ENCODE measurements at places on chromosomes 11 and 22. TPM values are rescaled to one million over a fixed set of nuclear protein-coding genes. Genes with fewer than 3 reads are reported as not detected.
A peak's percentile ranks its signal among the peaks of the same experiment; 100 is the strongest.

- no peak overlapping the region for H3K4me3 ChIP-seq
Observed at GRCh38 chr11:60367009-60367408, 11.3 kb upstream of the MS4A7 start.

The F2 gene
- polyA plus RNA-seq = not detected

GRCh38 chr11:35337136-35337913, 82.0 kb downstream of the SLC1A2 start:
- no peak overlapping the region for H3K4me3 ChIP-seq
- peaks cover 16% of the 10 kb centered on the region for H3K4me1 ChIP-seq
- H3K36me3 ChIP-seq = no peaks in the 10 kb centered on the region
- H3K27ac ChIP-seq = no peak overlapping the region
- H3K27me3 ChIP-seq = no peaks in the 10 kb centered on the region
- DNase-seq = no peak

The OR2AG1 gene
- polyA plus RNA-seq = not detected

The HEPN1 gene
- not detected for polyA plus RNA-seq

GRCh38 chr11:80621871-80622270, 1181.0 kb upstream of the TENM4 start:
- H3K36me3 ChIP-seq = no peaks in the 10 kb centered on the region
- H3K27ac ChIP-seq = no peak overlapping the region

- no peaks in the 10 kb centered on the region for H3K27me3 ChIP-seq
- peaks cover 24% of the 10 kb centered on the region for H3K4me1 ChIP-seq
- H3K4me3 ChIP-seq = no peak overlapping the region
- H3K36me3 ChIP-seq = no peaks in the 10 kb centered on the region
- DNase-seq = no peak
- no peak overlapping the region for H3K27ac ChIP-seq
Observed at GRCh38 chr11:2471048-2471803, 26.4 kb downstream of the KCNQ1 start.

The POU2AF3 gene
- not detected for polyA plus RNA-seq

- H3K27me3 ChIP-seq = no peaks in the 10 kb centered on the region
- H3K4me3 ChIP-seq = no peak overlapping the region
- peaks cover 15% of the 10 kb centered on the region for H3K4me1 ChIP-seq
- no peaks in the 10 kb centered on the region for H3K36me3 ChIP-seq
- no peak overlapping the region for H3K27ac ChIP-seq
Observed at GRCh38 chr11:45150943-45151342, 4.5 kb downstream of the PRDM11 start.

The CEND1 gene
- polyA plus RNA-seq = not detected

- H3K4me1 ChIP-seq = no peaks in the 10 kb centered on the region
- H3K36me3 ChIP-seq = no peaks in the 10 kb centered on the region
- no peak overlapping the region for H3K4me3 ChIP-seq
- DNase-seq = no peak
Observed at GRCh38 chr11:10606536-10607208, 38.2 kb upstream of the LYVE1 start.

- no peak for DNase-seq
- no peak overlapping the region for H3K4me3 ChIP-seq
- H3K36me3 ChIP-seq = no peaks in the 10 kb centered on the region
- no peaks in the 10 kb centered on the region for H3K4me1 ChIP-seq
- H3K27me3 ChIP-seq = no peaks in the 10 kb centered on the region
Observed at GRCh38 chr11:110984147-110984546, 261.4 kb upstream of the POU2AF2 start.

- H3K27me3 ChIP-seq = no peaks in the 10 kb centered on the region
- H3K4me3 ChIP-seq = no peak overlapping the region
- DNase-seq = no peak
- H3K27ac ChIP-seq = no peak overlapping the region
- no peaks in the 10 kb centered on the region for H3K36me3 ChIP-seq
- H3K4me1 ChIP-seq = no peaks in the 10 kb centered on the region
Observed at GRCh38 chr11:27839226-27839913, 139.1 kb upstream of the BDNF start.

DNA sequence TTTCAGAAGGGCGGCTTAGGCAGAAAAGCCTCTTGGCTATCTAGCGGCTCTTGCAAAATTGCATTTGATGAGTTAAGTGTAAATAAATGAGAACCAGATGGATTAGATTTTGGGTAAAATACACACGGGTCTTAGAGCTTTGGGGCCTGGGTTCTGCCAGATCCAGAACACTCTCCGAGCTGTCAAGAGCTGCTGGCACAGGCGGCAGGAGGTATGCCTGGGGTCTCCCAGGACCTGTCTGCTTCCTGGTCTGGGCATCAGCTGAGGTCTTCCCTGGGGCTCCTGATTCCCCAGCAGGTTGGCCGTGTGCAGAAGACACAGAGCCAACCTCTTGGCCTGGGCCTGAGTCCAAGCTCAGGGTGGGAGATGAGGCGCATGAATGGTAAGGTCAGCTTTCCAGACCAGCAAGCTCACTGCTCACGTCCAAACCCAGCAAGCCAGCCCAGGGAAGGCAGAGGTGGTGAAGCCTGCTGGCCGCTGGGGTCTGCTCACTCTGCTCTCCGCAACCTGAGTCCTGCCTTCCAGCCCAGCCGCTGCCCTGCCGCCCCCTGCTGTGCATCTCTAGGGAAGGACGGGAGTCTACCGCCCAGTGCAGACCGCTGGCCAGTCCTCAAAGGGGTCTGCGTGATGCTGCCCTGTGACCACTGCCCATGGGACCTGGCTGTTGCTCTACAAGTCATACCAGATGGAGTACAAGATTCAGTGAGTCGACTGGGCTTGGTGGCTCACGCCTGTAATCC, 44.9 kb downstream of the SCUBE1 start:
- H3K27me3 ChIP-seq = no peaks in the 10 kb centered on the region
- no peak overlapping the region for H3K4me3 ChIP-seq
- DNase-seq = no peak
- H3K27ac ChIP-seq = no peak overlapping the region
- no peaks in the 10 kb centered on the region for H3K36me3 ChIP-seq

The SLC17A6 gene
- polyA plus RNA-seq = not detected

- H3K27ac ChIP-seq = no peak overlapping the region
- H3K36me3 ChIP-seq = no peaks in the 10 kb centered on the region
- H3K4me3 ChIP-seq = no peak overlapping the region
- DNase-seq = no peak
- no peaks in the 10 kb centered on the region for H3K4me1 ChIP-seq
- H3K27me3 ChIP-seq = no peaks in the 10 kb centered on the region
Observed at GRCh38 chr11:15276621-15277020, 161.9 kb downstream of the INSC start.

The SYT13 gene
- polyA plus RNA-seq = not detected

The NRIP3 gene
- 0.99 TPM for polyA plus RNA-seq

The CCDC81 gene
- polyA plus RNA-seq = 0.20 TPM

The OR5B21 gene
- polyA plus RNA-seq = not detected

The BAIAP2L2 gene
- polyA plus RNA-seq = not detected

The MS4A3 gene
- polyA plus RNA-seq = not detected

DNA sequence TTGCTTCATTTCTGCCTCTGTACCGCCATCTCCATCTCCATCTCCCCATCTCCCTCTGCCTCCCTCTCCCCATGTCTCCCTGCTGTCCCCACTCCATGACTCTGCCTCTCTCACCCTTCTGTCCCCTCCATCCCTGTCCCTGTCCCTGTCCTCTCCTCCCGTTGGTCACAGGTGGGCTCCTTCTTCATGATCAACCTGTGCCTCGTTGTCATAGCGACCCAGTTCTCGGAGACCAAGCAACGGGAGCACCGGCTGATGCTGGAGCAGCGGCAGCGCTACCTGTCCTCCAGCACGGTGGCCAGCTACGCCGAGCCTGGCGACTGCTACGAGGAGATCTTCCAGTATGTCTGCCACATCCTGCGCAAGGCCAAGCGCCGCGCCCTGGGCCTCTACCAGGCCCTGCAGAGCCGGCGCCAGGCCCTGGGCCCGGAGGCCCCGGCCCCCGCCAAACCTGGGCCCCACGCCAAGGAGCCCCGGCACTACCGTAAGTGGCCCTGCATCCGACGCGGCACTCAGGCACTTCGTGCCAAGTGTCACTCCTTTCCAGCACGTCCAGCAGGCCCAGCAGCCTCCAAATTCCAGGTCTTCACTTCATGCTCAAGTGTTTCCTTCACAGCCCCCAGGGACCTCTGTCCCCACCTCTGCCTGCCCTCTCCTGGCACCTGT, 76.0 kb downstream of the CACNA1I start:
- no peaks in the 10 kb centered on the region for H3K4me1 ChIP-seq
- no peaks in the 10 kb centered on the region for H3K36me3 ChIP-seq
- no peak overlapping the region for H3K27ac ChIP-seq

- DNase-seq = no peak
- no peaks in the 10 kb centered on the region for H3K4me1 ChIP-seq
- H3K27ac ChIP-seq = no peak overlapping the region
- H3K4me3 ChIP-seq = no peak overlapping the region
- H3K27me3 ChIP-seq = no peaks in the 10 kb centered on the region
Observed at GRCh38 chr11:15816260-15816871, 540.0 kb downstream of the SOX6 start.

DNA sequence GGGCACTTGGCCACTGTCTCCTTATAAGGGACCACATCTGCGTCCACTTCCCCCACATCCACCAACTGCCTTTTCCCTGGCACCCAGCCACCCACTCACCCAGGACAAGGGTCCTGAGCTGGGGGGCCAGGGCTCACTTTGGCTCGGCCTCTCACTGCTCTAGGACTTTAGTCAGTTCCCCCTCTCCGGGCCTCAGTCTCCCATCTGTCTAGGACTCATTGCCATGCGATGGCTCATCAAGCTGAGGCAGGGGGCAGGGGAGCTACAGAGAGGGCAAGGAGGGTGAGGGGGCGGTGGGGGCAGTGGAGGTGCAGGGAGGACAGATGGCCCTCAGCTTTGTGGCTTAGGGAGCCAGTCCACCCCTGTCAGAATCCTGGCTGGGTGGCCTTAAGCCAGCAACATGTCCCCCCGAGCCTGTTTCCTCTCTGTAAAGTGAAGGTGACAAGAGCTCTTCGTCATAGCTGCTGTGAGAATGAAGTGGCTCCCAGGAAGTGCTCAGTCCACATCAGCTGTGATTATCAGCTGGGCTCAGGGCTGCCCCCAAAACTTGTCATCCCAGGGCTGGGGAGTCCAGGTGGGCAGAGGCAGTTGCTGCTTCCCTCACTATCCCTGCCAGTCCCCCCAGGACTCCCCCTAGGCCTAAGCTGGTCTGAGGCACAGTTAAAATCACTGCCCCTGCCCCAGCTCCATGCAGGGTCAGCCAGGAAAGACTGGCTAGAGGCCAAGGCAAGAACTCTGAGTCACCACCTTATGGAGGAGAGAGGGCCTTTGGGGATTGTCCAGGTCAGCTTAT, 14.9 kb downstream of the RAC2 start:
- H3K27me3 ChIP-seq = no peaks in the 10 kb centered on the region
- peak overlapping the region; percentile 97 for H3K27ac ChIP-seq
- H3K4me3 ChIP-seq = peak overlapping the region; percentile 35
- no peak for DNase-seq
- H3K4me1 ChIP-seq = peaks cover 96% of the 10 kb centered on the region
- peaks cover 65% of the 10 kb centered on the region for H3K36me3 ChIP-seq

DNA sequence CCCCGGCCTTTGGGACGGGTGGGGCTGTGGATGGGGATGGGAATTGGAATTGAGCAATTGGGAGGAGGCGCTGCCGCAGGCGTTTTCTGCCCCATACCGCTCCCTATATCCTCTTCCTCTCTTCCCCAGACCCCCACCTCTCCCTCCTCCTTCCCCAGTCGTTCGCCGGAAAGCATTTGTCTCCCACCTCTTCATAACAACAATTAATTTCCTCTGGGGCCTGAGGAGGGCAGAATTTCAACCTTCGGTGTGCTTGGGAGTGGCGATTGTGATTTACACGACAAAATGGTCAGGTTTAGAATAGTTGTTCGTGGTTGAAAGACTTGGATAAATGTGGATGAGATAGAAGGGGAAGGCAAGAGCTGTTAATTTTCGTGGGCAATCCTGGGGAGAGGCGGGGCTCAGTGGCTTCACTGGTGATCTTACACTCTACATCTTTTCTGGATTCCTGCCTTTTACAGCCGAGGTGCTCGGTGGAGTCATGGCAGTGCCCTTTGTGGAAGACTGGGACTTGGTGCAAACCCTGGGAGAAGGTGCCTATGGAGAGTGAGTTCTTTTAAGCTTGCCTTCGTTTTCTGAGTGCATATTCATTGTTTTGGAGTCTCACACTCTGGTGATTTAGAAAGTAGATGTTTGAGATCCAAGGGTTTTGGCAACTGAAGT, 1.5 kb downstream of the CHEK1 start:
- H3K4me1 ChIP-seq = peaks cover 19% of the 10 kb centered on the region
- peak; percentile 44 for DNase-seq
- peak overlapping the region; percentile 95 for H3K27ac ChIP-seq
- H3K27me3 ChIP-seq = no peaks in the 10 kb centered on the region
- peaks cover 10% of the 10 kb centered on the region for H3K36me3 ChIP-seq
- H3K4me3 ChIP-seq = peak overlapping the region; percentile 84

The APOA5 gene
- polyA plus RNA-seq = not detected

GRCh38 chr11:17720796-17721171, 1.4 kb downstream of the MYOD1 start:
- no peaks in the 10 kb centered on the region for H3K4me1 ChIP-seq
- peaks cover 6% of the 10 kb centered on the region for H3K27me3 ChIP-seq
- H3K4me3 ChIP-seq = no peak overlapping the region
- DNase-seq = no peak

DNA sequence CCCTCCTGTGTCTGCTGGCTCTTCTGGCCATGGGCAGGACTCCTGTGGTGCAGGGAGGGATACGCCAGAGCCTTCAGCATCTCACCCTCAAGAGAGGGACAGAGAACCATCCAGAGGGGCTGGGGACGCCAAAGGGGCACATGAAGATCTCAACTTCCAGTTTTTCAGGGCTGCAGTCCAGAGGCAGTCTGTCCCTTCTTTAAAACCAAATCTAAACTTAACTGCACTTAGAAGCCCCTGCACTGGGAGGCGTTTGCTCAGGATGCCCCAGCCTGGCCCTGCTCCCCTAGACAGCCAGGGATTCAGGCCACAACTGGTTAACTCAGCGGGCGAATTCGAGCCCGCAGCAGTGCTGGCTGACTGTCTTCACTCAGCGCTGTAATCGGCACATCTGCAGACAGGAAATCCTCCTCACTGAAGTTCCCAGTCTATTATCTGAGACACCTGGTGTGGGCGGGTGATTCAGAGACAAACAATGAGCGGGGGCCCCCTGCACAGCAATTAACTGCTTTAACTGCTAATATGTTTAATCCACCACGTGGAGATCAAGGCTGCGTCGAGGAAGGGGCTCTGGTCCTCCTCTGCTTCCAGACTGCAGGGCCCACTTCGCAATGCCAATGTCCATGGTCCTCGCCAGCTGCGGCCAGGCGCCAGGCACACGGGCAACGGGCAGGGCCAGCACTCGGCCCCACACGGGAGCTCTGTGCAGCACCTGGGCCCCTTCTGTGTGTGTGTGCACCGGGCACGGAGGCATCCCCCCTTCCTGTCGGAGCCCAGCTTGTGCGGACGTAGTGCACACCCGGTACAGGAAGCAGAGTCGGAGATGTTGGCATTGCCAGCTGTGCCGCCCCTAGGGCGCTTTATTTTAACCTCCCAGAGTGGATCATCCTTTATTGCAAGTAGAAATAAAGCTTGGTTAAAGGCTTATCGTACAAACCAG, 36.9 kb upstream of the GNB1L start:
- DNase-seq = peak; percentile 76
- no peaks in the 10 kb centered on the region for H3K27me3 ChIP-seq
- no peaks in the 10 kb centered on the region for H3K36me3 ChIP-seq
- H3K4me1 ChIP-seq = peaks cover 75% of the 10 kb centered on the region
- H3K27ac ChIP-seq = peak overlapping the region; percentile 59
- H3K4me3 ChIP-seq = peak overlapping the region; percentile 8
